Mesendoderm (in vitro differentiated cells): ENCODE measurements at places on chromosomes 16 and 17.

DNA sequence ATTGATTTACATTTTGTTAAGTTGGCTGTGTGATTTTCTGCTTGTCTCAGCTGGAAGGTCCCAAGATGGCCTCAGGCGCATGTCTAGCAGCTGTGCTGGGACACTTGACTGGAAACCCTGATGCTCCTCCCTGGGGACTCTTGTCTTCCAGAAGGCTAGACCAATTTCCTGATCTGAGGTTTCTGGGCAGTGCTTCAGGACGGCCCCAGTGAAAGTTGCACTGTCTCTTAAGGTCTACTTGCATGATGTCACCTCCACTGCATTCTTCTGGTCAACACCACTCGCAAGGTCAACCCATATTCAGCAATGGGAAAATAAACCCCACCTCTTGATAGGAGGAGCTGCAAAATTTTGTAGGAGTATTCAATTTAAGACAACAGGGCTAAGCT is 116.0 kb downstream of the SALL1 start:
- DNase-seq: peak; percentile 86

- DNase-seq: no peak
These were observed 275.3 kb downstream of the PARN start for GRCh38 chr16:14354561-14355351.

GRCh38 chr17:22510504-22510903 is 818.2 kb downstream of the KCNJ18 start:
- no peak for DNase-seq

DNA sequence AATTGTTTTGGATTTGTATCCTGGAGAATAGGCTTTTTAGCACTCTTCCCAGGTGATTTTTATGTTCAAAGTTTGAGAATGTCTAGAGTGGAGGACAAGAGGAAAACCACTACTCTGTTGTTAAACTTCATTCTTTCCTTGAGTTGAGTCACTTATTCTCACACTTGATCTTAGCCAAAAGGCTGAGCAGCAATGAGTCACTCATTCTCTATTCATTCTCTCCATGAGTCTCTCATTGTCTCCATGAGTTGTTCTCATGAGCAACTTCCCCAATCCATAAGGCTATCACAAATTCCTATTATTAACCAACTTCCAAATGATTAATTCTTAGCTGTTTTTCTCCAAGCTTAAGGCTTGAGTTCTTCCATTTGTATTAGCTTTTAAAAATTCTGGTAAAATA is 1393.3 kb downstream of the CDH8 start:
- peak; percentile 8 for DNase-seq

- DNase-seq: no peak
These were observed 32.2 kb downstream of the SRL start for GRCh38 chr16:4209666-4210065.

DNA sequence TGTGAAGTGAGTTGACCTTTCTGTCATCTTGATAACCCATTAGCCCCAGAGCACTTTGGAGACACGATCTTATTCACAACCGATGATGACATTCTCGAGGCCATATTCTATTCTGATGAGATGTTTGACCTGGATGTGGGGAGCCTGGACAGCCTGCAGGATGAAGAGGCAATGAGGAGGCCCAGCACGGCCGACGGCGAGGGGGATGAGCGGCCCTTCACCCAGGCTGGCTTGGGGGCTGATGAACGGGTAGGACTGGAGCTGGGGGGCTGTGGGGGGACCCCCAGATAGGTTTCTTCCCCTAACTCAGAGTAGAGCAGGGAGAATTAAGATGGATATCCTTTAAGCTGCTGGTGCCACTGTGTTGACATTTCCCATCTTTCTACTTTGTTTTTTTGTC is 201.7 kb downstream of the KATNIP start:
- DNase-seq: no peak

GRCh38 chr16:31108794-31109558 is 790 bp downstream of the BCKDK start:
- DNase-seq: no peak

DNA sequence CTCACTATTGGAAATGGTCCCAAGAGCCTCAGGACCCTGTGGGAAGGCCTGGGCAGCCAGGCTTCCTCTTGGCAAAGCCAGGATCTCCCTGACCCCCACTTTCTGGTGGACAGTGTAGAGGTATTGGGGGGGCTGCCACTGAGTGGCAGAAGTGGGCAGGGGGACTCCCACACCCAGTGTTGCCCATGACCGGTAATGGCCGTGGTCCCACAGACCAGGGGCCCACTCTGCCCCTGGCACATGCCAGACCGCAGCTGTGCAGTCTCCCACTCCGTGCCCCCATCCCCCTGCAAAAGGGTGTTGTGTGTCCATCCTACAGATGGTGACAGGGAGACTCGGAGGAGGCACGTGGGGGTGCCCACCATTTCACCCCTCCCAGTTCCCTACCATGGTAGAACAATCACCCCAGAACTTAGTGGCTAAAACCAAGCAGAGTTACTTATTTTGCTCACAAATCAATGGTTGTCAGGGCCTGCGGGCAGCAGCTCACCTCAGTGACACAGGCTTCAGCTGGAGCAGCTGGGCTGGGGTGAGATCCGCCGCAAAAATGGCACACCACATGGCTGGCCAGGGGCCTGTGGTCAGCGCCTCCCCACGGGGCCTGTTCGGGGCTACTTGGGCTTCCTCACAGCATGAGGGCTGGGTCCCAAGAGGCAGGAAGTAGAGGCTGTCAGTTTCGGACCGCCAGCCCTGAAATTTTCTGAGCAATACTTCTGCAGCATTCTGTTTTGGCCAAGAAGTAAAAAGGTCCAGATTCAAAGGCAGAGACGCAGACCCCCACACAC is 59.0 kb upstream of the ZNF469 start:
- DNase-seq: no peak

- DNase-seq: no peak
These were observed 22.6 kb downstream of the SLC39A11 start for GRCh38 chr17:73069841-73070240.

DNA sequence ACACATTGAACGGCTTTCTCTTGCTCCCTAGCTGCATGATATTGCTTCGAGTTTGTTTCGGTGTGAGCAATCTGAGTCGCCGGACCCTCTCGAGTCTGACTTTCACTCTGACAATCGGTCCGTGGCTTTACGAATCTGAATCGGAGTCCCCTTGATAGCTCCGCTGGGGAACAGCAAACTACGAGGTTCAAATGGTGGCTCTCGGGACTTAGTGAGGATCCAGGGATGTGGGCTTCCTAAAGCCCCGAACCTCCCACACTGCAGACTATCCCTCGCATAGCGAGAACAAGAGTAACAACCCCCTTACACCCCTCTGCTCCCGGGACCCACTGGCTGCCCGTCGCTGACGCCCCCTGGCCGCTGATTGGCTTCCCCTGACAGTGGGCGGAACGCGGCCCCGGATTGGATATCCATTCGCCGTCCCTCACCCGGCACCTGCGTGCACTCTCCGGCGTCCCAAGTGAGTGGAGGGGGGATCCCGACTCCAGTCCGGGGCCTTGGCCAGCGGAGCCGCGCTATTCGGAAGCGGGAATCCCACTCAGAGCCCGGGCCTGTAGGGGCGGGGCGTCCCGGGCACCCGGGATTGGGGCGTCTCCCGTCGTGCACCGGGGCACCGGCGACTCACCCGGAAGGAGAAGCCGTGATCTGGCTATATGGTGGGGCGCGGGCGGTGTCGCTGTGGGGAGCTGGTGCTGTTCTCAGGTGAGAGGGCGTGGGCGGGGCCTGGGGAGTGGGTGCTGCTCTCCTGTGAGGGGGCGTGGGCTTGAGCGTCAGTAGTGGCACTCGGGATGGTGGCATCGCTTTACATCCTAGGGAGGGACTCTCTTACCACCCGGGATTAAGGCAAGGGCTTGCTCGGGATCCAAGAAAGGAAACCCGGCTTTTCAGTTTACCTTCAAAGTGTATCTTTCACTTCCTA is at the start of gene SNX11:
TSS of gene SNX11 (plus strand) at position 630 of the 919 bp plus-strand sequence. CDS start 4,278 bp downstream, outside the sequence.
- DNase-seq: peak; percentile 96

- DNase-seq: no peak
These were observed 23.6 kb downstream of the RAB40B start for GRCh38 chr17:82674656-82675475.

- no peak for DNase-seq
These were observed 375 bp upstream of the KRT32 start for GRCh38 chr17:41467561-41467960.

DNA sequence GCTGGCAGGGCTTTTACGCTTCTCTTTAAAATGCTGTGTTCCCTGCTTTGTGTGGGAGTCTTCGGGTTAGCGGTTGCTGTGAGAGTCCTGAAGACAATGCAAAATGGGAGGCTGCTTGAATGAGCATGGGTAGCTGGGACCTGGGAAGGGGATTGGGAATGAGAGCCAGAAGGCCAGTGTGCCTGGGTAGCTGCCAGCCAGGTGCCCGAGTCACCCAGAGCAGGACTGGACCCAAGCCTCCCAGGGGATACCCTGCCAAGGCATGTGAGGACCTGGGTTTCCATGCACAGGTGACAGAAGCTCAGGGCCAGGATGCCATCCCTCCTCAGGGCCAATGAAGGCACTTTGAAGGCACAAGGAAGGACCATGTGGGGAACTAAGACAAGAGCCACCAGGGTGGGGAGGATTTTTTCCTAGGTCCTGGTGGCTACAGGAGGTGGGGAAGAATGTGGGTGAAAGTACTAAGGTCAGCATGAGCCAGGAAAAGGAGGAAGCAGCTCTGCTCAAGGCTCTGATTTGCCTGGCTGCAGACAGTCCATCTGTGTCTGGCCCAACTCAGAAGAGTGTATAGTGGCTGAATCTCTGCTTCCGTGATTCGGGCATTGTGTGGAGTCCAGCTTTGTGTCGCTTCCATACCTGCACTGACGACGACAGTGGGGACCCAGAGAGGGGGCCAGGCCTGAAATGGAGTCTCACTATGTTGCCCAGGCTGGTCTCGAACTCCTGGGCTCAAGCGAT is 20.5 kb downstream of the TMEM94 start:
- DNase-seq: no peak

GRCh38 chr16:50861970-50862411 is 120.1 kb downstream of the CYLD start:
- no peak for DNase-seq

DNA sequence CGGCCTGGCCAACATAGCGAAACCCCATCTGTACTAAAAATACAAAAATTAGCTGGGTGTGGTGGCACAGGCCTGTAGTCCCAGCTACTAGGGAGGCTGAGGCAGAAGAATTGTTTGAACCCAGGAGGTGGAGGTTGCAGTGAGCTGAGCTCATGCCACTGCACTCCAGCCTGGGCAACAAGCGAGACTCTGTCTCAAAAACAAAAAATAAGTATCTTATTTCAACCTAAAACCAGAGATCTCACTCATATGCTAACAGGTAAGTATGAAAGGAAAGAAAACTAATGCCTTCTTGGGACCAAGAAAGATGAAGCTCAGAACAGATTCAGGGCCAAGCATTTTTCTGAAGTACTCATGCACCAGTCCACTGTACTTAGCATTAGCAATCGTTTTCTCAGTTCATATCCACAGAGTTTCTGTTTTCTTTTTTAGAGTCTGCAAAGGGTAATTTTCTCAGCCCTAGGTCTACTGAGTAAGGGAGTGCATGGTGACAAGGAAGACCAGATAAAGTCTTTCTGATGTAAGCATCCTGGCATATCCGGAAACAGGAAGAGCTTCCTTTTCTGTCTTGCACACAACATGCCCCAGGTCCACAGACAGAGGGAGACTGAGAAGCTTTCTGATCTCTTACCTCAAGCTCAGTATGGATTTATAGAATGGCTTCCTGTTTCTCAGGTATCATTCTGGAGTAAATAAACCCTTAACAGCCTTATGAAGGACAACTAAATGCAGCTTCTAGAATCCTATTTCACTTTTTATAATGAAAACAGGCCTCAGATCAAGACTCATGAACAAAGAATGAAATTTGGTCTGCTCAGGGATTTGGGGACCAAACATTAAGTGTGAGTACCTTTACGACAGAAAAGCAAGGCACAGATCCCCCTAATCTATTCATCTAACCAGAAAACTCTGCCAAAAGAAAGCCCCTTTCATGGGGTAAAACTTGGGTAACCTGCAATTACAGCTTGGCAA is 38.7 kb upstream of the FOXJ1 start:
- peak; percentile 21 for DNase-seq

- DNase-seq: no peak
These were observed 32.9 kb upstream of the SKAP1 start for GRCh38 chr17:48462946-48463345.

DNA sequence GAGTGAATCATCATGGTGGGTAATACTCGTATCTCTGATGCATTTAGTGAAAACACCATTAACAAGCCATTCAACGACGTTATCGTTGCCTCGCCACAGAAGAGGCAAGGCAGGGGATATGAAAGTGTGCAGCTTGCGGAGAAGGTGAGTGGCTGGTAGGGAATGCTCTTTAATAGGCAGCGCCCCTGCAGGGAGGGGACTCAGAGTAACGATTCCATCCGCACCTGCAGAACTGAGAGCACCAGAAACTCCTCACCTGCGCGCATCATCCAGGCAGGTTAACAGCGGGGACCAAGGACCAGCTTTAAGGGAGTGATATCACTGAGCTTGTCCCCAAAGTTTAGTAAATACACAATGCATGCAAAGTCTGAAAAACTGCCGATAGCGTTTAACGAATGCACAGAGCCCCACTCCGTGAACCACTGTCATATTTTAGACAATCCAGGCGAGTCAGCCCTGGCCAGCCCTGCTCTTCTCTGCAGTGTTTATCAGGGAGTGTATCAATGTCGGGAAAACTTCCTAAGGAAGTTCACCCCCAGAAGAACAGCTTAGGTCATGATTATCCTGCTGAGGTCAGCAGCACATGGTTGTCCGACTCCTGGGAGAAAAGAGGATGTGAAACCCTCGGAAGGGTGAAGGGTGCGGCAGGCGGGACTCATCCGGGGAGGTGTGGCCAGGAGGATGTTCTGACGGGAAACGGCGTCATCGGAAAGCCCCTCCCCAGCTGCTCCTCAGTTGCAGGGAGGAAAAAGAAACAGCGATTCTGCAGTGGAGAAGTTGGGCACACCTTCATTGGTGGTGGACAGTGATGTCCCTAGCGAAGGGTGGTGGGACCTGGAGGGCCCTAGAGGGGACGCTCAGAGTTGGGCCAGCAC is 68.5 kb upstream of the DNAH17 start:
- DNase-seq: no peak

GRCh38 chr16:66524601-66525164 is 25.2 kb downstream of the TK2 start:
- no peak for DNase-seq

GRCh38 chr16:21263640-21264570 is 14.2 kb downstream of the CRYM start:
- DNase-seq: peak; percentile 76

GRCh38 chr17:3535253-3535995 is 22.2 kb downstream of the TRPV3 start:
- peak; percentile 92 for DNase-seq

- DNase-seq: no peak
These were observed 17.6 kb upstream of the CBX2 start for GRCh38 chr17:79760197-79760906.
